ENCODE measurements at places on chromosomes 7 and 10. TPM values are rescaled to one million over a fixed set of nuclear protein-coding genes. Genes with fewer than 3 reads are reported as not detected.

DNA sequence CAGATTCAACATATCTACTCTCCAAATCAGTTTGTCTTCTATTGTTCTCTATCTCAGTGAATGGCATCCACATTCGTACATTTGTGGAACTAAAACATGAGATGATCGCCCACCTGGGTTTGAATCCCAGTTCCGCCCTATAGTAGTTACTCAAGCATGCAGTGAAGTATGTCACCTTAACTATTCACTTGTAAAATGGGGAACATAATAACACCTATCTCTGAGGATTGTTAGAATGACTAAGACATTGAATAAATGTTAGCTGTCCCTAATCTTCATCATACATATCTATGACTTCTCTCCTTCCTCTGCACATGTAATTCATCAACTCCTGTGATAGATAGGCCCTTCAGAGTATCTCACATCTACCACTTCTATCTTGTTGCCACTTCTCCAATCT, 24.7 kb downstream of the UBE2D1 start:
- DNase-seq: no peak

DNA sequence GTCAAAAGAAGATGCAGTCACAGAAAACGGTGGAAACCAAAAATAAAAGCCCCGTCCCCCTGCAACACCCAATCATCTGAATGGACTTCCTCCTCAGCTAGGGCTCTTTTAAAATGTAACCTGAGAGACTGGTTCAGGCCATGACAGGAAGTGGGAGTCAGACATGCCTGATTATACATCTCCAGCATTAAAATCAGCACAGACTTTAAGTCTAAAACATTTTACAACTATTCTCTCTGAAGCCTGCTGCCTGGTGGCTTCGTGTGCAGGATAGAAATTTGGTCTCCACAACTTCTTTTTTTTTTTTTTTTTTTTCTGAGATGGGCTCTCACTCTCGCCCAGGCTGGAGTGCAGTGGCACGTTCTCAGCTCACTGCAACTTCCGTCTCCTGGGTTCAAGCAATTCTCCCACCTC, 30.3 kb downstream of the HACD1 start:
- no peak for DNase-seq

DNA sequence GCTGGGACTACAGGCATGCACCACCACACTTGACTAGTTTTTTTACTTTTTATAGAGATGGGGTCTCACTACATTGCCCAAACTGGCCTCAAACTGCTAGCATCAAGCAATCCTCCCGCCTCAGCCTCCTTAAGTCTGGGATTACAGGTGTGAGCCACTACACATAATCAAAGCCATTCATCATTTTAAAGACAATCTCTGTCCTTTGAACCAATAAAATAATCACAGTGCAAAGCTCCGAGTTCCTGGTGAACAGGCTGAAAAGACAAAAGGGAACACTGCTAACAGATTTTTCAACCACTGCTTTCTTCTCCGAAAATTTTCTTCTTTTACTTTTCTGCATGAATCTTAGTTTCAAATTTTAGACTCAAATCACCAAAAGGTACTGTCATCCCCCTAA, 58.5 kb downstream of the PARD3 start:
- DNase-seq: no peak

DNA sequence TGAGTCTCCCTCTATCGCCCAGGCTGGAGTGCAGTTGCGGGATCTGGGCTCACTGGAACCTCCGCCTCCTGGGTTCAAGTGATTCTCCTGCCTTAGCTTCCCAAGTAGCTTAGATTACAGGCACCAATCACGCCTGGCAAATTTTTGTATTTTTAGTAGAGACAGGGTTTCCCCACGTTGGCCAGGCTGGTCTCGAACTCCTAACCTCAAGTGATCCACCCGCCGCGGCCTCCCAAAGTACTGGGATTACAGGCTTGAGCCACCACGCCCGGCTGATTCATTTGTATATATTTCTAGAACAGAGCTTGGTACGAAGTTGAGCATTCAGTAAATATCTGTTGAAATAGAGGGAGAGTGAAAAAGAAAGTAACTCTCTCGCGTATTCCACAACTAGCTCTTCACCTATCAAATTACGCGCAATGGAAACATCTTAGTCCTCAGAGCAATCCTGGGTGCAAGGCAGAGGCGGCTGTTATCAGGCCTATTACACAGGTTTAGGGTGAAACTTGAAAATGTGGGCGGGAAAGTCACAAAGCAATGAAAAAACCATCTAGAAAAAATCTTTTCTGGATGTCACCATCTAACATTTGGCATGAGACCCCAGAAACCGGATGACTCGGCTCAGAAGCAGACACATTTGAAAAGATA, 707 bp upstream of the GHITM start:
- DNase-seq: peak; percentile 57

GRCh38 chr7:21671859-21672258, 129.0 kb downstream of the DNAH11 start:
- no peak for DNase-seq

DNA sequence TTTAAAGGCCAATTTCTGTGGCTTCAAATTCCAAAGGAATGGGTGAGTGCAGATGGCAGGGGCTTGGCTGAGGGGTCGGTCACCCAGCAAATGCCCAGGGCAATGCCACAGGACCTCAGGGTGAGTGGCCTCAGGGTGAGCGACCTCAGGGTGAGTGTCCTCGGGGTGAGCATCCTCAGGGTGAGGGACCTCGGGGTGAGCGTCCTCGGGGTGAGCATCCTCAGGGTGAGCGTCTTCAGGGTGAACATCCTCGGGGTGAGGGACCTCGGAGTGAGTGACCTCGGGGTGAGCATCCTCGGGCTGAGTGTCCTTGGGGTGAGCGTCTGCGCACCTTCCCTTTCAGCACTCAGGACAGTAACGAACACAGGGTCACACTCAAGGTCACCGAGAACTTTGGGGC, 59.2 kb downstream of the ADARB2 start:
- no peak for DNase-seq

Gene MCM7
- 88.9 TPM for total RNA-seq

Gene ZNF438
- total RNA-seq: not detected

Gene STAG3
- not detected for total RNA-seq

Measured in stomach (tissue), 19 donors.